Smooth muscle cell of the coronary artery (primary cell): ENCODE measurements at places on chromosomes 11 and 22. TPM values are rescaled to one million over a fixed set of nuclear protein-coding genes. Genes with fewer than 3 reads are reported as not detected.

The MED19 gene
- total RNA-seq = 7.1 and 13.8 TPM in 2 replicates

The GP1BB gene
- 5.3 TPM in 1 of 2 replicates, not detected in the other for total RNA-seq

The ADM2 gene
- 1.2 and 1.6 TPM in 2 replicates for total RNA-seq

The SERPING1 gene
- total RNA-seq = 1.4 and 8.2 TPM in 2 replicates

The MUC2 gene
- not detected in 2 replicates for total RNA-seq

The LGR4 gene
- 5.0 and 38.0 TPM in 2 replicates for total RNA-seq
